Right cardiac atrium (tissue), 5 donors: ENCODE measurements at places on chromosomes 3 and 15. TPM values are rescaled to one million over a fixed set of nuclear protein-coding genes. Genes with fewer than 3 reads are reported as not detected.

ZBTB47 gene
- 123 TPM for total RNA-seq

DNA sequence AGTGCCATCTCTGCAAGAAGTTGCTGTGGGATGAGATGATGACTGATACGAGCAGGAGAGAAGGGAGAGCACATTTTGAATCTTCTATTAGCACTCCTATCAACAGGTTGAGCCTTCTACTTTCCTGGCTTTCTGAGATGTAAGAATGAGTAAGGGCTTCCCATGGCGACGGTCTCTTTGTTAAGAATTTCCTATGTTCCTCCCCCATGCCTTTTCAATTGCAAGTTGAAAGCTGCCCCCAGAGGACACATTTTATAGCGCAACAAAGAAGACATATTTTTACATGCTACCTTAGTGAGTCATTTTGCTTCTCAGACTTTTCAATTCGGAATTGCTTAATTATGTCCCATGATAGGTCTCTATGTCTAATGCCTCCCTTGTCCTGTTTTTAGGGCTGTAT, 71.3 kb upstream of the LRTM1 start:
- no peak for DNase-seq

GRCh38 chr15:96891046-96891445, 560.5 kb downstream of the NR2F2 start:
- DNase-seq, result no peak

MUC4 gene
- total RNA-seq, result 0.12 TPM

DNA sequence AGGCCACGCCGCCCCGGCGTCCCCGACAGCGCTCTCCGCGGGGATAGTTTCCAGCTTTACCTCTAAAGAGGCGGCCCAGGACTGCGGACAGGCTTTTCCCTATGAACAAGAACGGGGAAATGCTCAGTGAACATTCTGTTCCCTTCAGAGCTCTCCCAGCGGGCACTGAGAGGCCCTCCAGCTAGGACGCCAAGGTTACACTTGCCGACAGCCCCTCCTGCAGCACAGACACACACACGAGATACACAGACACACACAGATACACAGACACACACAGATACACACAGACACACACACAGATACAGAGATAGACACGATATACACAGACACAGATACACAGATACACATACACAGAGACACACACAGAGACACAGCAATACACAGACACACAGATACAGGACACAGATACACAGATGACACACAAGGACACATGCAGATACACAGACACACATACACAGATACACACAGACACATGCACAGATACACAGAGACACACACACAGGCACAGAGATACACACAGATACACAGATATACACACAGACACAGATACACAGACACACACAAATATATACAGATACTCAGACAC, 533 bp upstream of the OCA2 start:
- DNase-seq, result no peak

GRCh38 chr3:24496529-24497482, 2.2 kb upstream of the THRB start:
- peak; percentile 95 for DNase-seq

- DNase-seq, result no peak
Observed at GRCh38 chr15:42214600-42214999, 6.5 kb upstream of the VPS39 start.

DNA sequence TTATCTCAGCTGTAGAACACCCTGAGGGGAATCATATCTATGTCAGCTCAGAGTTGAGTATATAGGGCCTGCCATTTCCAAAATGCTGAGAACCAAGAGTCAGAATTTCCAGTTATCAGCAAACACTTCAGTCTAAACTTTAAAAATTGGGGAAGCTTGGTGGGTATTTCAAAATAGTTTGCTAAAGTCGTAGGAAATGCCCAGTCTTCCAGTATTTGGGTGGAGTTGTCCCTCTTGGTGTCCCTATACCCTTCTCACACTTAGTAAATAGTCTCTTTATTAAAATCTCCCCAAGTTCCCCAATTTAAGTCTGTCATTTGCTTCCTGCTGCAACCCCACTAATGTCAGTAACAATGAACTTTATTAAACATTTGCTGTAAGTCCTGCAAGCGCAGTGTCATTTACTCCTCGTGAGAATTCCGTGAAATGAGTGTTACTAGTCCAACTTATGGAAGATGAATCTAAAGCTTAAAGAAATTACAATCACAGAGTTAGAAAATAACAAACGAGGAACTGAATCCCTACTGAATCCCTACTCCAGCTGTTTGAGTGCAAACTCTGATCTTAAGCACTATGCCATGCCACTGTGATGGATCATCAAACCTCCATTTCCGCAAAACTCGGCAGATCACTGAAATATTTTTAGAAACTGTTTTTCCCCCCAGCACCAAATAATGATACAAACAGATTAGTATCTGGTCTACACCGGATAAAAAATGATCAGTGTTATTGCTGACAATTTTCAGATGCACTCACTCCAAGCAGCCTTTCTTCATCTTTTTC, 341.7 kb upstream of the PROK2 start:
- DNase-seq, result no peak

CLPX gene
- total RNA-seq, result 51.2 TPM

GRCh38 chr3:16174389-16174788, at the start of gene GALNT15:
TSS of gene GALNT15 (plus strand) at chr3:16174680. CDS start at chr3:16175152, 472 bp downstream.
- peak; percentile 93 for DNase-seq

DNA sequence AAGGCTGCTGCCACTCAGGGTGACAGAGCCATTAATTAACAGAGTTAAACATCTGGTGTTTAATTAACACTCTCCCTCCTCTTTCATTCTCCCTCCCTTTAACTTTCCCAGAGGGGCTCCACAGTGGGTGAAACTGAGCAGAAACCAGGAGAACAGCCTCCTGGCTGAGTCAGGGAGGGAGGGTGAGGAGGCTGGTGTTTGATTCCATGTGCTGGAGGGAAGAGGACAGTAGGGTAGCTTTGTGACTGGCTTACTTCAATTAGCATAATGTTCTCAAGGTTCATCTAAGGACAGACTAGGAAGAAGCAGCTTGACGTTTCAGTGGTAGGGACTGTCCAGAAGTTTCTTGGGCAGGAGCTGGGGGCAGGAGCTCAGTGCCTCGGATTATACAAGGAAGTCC, 62.8 kb downstream of the SEMA5B start:
- no peak for DNase-seq

- DNase-seq, result no peak
Observed at GRCh38 chr3:42699511-42699971, 3.1 kb downstream of the HHATL start.

GRCh38 chr3:76300746-76301145, 515.4 kb upstream of the ZNF717 start:
- no peak for DNase-seq

- peak; percentile 49 for DNase-seq
Observed at GRCh38 chr3:49248840-49249227, 28.2 kb downstream of the C3orf62 start.

- DNase-seq, result no peak
Observed at GRCh38 chr3:186938716-186939115, 8.4 kb downstream of the ST6GAL1 start.

TIPARP gene
- total RNA-seq, result 32.8 TPM

C15orf62 gene
- total RNA-seq, result 0.34 TPM

SLC7A14 gene
- total RNA-seq, result 0.06 TPM

DNA sequence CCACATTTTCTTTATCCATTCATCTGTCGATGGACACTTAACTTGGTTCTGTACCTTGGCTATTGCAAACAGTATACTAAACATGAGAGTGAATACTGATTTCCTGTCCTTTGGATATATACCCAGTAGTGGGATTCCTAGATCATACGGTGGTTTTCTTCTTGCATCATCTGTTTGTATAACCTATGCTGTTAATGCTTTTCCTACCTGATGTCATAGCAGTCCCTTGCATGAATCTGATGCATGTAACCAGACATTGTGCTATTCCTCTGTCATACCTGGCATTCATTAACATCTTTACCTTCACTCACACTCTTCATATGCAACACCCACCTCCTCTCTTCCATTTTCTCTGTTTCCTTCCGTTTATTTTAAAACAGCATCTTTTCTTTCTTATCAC, 185.2 kb downstream of the KLHL25 start:
- no peak for DNase-seq

PPP1R14D gene
- total RNA-seq, result not detected

DNA sequence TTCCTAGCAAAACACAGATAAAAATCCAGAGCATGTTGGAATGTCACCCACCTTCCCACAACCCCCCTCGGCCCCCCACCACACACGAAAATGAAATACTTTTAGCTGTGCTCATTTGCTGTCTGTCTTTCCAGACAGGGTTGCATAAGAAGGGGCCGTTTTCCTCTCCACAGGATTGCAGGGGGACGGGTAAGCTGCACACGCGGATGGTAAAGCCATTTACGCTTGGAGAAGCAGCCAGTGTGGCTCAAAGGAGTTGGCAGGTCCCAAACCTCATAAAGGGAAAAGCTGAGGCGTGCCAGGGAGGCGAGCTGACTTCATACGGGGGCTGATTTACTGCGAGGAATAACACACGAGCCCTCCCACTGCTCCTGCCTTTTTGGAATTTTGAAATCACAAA, 47.4 kb upstream of the ITGA11 start:
- DNase-seq, result peak; percentile 76

DNA sequence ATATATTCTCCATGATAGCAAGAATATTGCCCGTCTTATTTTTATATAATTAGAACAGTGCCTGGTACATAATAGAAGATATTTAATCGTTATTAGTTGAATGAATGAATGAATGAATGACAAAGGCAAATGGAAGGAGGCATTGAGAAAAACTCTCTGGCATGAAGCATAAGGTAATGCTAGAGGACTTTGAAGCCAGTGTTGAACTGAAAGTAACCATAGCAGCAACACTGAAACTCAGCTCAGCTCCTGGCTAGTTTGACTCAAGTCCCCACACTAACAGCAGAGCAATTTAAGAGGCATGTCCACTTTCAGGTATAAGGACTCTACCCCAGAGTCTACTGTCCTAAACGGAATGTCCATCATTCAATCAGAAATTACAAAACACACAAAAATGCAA, 227.0 kb downstream of the CPNE4 start:
- DNase-seq, result no peak

DNA sequence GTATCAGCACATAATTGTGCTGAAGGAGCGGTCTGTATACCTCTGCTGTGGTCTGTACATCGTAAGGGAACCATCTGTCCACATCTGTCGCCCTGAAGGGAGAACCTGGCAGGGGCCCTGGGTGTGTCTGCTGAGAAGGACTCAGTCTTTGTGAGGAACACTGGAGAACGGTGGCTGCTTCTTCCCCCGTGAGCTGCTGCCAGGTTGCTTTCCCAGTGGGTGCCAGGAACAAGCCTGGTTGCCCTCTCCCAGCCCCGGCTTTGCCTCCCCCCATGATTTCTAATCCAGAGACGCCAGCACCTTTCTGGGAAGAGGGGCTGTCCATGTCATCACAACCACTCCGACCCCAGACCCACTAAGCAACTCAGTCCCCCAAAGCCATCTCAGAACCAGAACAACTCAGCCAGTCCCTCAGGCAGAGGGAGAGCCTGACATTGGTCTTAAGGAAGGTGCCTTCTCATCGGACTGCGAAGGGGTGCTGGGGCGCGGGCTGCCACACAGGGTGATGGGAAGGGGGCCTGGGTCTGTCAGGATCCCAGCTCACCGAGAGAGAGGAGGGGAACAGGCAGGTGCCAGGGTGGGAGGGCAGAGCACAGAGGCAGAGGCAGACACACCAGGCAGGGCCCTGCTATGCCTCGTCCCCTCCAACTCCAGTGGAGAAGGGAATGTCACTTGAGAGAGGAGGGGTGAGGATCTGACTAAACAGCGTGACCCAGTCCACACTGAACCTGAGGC, 8.5 kb downstream of the TNK2 start:
- no peak for DNase-seq

DNA sequence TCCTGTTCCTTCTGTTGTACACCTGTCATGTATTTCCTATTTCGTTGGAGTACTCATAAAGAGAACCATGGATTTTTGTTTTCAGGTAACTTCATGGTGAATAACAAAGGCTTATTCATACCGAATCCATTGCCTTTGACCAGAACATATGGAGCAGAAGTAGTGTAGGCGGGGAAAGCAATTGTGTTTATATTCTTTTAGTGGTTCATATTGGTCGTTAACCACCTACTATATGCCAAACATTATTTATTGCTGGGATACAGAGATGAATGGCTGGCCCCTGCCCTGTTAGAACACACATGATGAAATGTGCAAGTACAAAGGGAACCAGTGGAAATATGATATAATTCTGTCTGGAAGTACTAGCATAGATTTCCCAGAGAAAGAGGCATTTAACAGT, 9.8 kb downstream of the RPUSD2 start:
- no peak for DNase-seq

GRCh38 chr3:4712109-4712508, 219.0 kb downstream of the ITPR1 start:
- DNase-seq, result no peak

DNA sequence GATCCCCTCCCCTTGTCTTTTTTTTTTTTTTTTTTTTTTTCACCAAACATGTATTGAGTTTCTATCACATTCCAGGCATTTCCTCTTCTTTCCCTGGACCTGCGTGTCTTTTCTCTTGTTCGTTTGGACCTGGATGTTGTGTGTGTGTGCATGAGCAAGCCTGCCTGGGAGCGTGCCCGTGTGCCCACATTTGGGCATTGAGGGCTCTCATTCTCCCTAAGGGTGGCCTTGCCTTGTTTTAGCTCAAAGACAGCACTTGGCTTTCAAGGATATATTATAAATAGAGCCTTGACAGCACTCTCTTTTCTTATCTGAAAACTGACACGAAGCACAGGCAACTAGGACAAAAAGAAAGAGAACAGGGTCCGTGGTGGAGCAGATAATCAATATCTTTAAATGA, 39.0 kb upstream of the SLC25A26 start:
- DNase-seq, result peak; percentile 43

DNA sequence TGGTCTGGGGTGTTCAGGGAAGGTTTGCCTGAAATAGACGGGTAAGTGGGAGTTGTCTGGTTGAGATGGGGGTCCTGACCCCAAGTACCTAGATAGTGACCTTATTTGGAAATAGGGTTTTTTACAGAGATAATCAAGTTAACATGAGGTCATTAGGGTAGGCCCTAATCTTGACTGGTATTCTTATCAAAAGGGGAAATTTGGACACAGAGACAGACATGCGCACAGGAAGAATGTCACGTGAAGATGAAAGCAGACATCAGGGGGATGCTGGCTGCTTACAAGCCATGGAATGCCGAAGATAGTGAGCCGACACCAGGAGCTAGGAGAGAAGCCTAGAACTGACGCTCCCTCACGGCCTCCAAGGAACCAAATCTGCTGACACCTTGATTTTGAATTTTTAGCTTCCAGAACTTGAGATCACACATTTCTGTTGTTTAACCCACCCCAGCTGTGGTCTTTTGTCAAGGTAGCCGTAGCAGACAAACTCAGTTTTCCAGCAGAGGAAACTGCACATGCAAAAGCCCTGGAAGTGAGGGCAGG, 17.1 kb downstream of the BHLHE40 start:
- no peak for DNase-seq

ST3GAL6 gene
- total RNA-seq, result 29.3 TPM

DNA sequence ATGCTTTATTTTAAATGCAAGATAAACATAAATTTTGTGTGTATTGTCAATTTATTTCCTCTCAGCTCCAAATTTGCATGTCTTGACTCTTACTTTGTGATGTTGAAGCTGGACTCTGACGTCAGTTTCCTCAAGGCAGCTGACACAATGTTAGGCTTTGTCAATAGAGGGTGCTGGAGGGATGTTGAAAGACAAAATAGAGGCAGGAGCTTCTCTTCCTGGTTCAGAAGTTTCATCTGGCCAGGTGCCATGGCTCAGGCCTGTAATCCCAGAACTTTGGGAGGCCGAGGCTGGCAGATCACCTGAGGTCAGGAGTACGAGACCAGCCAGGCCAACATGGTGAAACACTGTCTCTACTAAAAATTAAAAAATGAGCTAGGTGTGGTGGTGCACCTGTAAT, 408.6 kb downstream of the GBE1 start:
- no peak for DNase-seq

SLC6A1 gene
- 2.4 TPM for total RNA-seq

GRCh38 chr3:25156626-25157025, 271.4 kb upstream of the RARB start:
- no peak for DNase-seq
